ENCODE measurements at places on chromosomes 2 and 18.

GRCh38 chr2:204108330-204108751, 171.8 kb downstream of the ICOS start:
- DNase-seq, result no peak

DNA sequence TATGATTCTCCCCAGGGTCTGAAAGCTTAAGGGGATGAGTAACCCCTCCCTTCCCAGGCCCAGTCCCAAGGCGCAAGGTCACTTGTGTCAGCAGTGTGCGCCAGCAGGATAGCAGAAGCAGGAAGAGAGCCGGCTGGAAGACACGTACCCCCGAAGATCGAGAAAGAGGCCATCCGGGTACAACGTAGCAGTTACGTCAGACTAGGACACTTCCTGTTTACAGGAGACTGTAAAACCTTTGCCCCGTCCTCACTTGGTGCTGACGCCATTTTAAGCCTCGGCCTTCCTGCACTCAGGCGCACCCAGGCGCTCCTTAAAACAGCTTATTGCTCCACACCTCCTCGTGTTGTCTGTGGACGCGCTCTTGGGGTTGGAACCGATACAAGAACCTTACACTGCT, 6.5 kb downstream of the CRYGB start:
- no peak for DNase-seq

DNA sequence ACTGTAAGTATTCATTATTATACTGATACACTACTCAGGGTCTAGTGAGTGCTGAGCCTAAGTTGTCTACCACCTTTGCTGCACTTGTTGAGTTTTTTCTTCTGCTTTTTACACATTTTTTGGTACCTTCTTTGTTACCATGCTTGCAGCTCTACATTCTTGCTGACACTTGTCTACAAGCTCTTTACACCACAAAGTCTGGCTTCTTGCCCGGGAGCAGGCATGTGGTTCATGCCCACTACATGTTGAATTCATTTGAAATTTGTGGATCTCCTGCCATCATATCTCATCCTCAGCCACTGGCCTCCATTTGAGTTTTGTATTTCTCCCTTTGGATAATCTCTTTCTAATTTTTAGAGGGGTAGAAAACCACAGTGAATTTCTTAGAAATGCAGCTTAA, 29.9 kb downstream of the IL18R1 start:
- DNase-seq, result no peak

DNA sequence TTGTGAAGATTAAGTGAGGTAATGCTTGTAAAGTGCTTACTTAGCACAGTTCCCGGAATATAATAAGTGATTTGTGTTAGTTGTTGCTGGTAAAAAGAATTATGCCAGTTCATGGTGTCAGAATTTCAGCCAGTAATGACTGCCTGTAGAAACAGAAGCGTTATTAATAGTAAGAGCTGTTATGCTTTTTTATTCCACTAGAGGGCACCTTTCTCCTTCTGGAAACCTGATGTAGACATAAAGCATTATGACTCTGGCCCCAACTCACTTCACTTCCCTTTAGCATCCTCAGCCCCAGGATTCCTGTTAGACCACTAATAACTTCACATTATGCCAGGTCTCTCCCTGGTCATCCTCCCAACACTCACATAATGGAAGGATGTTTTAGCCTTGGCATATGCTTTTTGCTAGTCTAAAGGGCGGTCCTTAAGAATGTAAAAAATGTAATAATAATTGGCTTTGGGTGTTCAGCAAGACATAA, 34.9 kb downstream of the C18orf54 start:
- no peak for DNase-seq

GRCh38 chr2:217724471-217724870, 278.3 kb downstream of the TNS1 start:
- DNase-seq, result no peak

GRCh38 chr2:235102896-235103295, 151.1 kb downstream of the SH3BP4 start:
- no peak for DNase-seq

DNA sequence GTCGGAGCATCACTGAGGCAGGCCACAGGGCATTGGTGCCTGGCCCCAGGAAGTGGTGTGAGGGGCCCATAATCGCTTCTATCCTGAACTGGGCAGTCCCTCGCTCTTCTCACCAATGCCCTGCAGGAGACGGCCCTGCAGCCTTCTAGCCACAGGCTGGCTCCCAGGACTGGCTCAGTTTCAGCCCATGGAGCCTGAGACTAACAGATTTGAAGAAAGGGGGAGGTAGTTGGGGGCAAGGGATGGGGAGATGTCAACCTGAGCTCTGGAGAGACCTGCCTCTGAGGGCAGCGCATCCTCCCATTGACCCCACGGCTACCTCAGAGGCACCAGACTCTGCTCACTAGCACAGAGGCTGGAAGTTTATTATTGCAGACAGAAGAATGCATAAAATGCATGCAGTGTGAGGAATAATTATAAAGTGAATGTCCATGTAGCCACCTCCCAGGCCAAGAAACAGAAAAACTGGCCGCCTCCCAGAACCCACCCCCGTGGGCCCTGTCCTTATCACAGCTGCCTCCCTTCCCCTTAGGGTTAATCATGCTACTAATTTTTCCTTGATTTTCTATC, 1.4 kb downstream of the TOGARAM2 start:
- no peak for DNase-seq

DNA sequence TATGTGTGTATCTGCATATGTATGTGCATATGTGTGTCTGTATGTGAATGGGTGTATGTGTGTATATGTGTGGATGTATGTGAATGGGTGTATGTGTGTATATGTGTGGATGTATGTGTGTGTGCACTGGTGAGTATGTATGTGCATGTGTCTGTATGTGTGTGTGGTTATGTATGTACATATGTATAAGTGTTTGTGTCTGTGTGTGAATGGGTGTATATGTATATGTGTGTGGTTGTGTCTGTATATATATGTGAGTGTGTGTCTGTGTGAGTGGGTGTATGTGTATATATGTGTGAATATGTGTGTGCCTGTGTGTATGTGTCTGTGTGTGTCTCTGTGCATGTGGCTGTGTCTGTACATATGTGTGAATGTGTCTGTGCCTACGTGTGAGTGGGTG, 748.4 kb upstream of the HS6ST1 start:
- no peak for DNase-seq

DNA sequence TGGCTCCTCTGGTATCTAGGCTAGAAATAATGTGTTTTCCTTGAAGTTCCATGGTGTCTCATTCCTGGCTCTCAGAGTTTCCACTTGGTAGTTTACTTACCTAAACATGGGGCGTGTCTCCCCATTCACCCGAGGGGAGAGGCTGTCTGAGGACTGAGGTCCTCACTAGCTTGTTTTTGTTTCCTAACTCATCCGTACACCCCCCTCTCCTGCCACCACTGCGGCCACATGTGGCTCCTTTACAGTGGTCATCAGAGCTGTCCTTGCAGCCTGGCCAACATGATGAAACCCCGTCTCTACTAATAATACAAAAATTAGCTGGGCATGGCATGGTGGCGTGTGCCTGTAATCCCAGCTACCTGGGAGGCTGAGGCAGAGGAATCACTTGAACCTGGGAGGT, 106.0 kb downstream of the ASAP2 start:
- DNase-seq, result no peak

DNA sequence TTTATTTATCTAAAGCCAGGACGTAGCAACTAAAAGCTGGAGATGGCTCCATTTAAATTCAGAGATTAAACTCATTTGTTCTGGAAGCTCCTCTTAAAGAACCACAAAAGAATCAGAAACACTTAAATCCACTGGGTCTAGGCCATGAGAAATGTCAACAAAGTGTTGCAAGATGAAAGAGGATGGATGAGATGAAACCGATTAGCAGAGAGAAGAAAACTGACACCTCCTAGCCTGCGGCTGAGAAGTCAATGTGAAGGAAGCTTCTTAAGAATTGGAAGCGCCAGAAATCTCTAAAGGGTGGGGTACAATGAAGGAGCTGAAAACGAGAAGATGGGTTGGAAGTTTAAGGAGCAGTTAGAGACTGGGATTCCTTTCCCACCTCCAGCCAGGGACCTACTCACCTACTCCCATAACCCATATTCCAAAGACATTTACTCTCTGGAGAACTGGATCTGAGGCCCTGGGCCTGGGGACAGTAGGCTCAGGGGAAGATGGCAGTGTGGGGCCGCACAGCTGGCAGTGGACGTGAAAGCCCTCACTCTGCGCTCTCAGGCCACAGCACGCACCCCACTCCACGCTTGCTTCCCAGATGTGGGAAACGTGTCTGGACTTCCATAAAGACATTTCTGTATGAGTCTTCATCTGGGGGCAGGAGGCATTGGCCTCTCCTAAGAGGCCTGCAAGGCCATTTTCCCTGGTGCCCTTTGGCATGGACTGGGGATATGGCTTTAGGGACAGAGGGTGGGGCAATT, 188.4 kb downstream of the LOXHD1 start:
- DNase-seq, result no peak

GRCh38 chr18:24762511-24762910, 302.1 kb downstream of the HRH4 start:
- DNase-seq, result no peak

DNA sequence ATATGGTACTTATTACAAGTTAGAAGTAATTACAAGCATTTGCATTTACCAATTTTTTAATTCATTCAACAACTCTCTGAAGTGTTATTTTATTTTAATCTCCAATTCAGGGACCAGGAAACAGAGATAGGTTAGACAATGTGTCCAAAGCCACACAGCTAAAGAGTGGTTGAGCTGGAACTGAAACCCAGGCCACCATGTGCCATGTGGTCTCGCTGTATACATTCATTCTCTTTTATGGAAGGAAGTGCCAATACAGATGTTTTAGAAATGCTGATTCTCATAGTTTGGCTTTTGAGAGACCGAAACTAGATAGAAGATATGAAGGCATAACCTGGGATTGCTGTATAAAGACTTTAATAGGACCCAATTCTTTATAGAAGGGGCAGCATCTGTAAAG, 684.6 kb upstream of the ID2 start:
- no peak for DNase-seq

- DNase-seq, result no peak
Observed at GRCh38 chr2:55780697-55781096, 87.1 kb upstream of the PNPT1 start.

- no peak for DNase-seq
Observed at GRCh38 chr2:47237375-47238334, 82.5 kb upstream of the STPG4 start.

DNA sequence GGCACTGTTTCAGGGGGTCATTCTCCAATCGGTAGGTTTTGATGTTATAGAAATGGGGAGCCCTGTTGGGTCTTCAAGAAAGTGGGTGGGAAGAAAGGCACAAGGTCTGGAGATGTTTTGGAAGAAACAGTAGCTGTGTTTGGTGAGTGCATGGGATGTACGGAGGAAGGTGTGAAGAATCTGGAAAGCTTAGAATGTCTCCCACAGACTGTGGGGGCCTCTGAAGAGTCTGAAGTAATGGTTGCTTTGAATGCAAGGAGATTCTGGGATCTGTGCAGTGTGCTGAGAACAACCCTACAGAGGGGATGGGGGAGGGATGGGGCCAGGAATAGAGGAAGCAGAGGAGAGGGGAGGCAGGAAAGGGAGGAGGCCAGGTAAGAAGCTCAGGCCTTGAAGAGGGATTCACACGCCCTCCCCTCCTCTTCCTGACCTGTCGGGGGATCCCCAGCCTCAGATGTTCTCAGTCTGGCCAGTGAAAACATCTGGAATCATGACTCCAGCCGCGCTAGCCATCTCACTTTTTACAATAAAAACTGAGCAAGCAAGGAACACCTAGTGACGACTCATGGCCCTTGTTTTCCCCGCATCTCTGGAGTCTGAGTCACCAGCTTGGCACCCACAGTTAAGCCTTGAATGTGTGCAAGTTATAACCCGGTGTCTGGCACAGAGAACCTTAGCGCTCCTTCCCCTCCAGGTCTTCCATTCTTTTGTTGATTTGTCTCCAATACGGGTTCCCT, 74.2 kb downstream of the SH3BP4 start:
- no peak for DNase-seq

- no peak for DNase-seq
Observed at GRCh38 chr2:238004077-238004830, 37.4 kb downstream of the UBE2F start.

DNA sequence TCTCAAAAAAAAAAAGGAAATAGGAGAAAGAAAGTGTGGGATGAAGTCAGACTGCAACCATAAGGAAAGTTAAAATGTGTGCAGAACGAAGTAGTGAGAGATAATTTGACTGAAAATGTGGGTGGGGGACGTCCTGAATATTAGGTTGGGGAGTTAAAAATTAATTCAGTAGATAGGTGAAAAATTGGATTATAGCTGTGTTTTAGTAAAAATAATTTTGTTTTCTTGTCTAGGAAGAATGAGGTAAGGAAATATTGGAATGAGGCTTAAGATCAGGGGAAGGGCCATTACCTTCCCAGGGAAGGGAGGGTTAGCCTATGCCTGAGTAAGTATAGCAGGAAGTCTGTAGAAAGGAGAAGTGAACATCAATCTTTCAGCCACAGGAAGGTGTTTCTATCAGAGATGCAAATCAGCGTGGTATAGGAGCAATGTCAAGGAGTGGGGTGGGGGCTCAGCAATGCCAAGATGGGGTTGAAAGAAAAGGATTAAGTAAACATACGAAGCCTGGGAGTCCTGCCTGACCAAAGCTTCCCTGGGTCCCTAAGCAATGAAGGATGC, 250.9 kb downstream of the PIEZO2 start:
- no peak for DNase-seq

GRCh38 chr18:34297287-34297686, 72.6 kb upstream of the NOL4 start:
- DNase-seq, result no peak

DNA sequence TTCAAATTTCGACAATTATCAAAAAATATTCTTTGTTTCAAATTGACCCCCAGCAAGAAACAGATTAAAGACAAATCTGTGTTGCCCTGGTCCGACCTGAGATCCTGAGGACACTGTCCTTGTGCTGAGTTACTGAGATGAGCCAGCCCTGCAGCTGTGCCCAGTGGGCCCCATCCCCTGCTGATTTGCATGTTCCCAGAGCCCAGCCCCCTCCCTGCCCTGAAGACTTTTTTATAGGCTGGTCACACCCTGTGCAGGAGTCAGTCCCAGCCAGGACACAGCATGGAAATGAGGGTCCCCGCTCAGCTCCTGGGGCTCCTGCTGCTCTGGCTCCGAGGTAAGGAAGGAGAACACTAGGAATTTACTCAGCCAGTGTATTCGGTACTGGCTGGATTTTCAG, 31.4 kb upstream of the ZNG1B start:
- DNase-seq, result no peak

DNA sequence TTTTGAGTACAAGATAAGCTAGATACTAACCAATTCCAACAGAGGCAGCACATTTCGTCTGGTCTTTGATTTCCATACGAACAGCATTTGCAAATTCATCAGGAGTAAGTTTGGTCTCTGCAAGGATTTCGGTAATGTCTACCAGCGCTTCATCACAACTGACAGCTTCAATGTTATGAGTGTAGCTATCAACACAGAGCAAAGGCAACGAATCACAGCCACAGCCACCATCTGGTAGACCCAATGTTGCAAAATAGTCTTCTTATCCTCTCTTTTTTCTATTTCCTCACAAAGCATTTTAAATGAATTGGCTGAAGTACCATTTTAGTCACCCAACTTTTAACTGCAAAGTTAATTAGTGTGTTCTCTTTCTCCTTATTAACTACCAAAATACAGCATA, 68.3 kb downstream of the REV1 start:
- DNase-seq, result no peak

GRCh38 chr2:14524041-14524802, 108.3 kb upstream of the LRATD1 start:
- no peak for DNase-seq
